ENCODE measurements at places on chromosomes 6 and 20. TPM values are rescaled to one million over a fixed set of nuclear protein-coding genes. Genes with fewer than 3 reads are reported as not detected.

- no peak for DNase-seq
Measured at GRCh38 chr6:82331031-82331773, 32.4 kb upstream of the TPBG start.

DNA sequence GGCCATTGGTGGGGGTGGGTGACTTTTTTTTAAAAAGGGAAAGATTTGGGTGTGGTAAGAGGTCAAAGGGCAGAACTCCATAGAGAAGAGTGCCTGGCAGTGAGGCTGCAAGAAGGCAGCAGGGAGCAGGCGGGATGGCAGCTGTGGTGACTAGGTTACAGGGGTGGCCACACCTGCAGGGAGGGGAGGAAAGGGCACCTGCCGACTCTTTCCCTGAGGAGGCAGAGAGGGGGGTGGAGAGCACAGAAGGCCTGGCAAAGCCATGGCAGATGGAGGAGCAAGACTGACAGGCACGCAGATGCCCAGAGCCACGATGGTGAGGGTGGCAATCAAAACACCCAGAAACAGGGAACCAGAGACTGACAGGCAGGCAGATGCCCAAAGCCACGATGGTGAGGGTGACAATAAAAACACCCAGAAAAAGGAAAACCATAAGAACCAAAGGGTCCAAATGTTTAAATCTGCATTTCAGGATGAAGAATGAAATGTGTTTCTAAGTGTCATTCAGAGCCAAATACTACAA lies 19.3 kb downstream of the CST7 start:
- no peak for DNase-seq

GRCh38 chr6:74577619-74578018 lies 628.2 kb downstream of the COL12A1 start:
- no peak for DNase-seq

Gene LGSN
- not detected for total RNA-seq

DNA sequence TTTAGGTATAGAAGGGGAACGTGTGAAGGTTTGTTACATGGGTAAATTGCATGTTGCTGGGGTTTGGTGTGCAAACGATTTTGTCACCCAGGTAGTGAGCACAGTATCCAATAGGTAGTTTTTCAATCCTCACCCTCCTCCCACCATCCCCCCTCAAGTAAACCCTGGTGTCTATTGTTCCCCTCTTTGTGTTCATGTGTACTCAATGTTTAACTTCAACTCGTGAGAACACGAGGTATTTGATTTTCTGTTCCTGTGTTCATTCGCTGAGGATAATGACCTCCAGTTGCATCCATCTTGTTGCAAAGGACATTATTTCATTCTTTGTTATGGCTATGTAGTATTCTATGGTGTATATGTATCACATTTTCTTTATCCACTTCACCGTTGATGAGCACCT lies 11.6 kb upstream of the VNN1 start:
- no peak for DNase-seq

DNA sequence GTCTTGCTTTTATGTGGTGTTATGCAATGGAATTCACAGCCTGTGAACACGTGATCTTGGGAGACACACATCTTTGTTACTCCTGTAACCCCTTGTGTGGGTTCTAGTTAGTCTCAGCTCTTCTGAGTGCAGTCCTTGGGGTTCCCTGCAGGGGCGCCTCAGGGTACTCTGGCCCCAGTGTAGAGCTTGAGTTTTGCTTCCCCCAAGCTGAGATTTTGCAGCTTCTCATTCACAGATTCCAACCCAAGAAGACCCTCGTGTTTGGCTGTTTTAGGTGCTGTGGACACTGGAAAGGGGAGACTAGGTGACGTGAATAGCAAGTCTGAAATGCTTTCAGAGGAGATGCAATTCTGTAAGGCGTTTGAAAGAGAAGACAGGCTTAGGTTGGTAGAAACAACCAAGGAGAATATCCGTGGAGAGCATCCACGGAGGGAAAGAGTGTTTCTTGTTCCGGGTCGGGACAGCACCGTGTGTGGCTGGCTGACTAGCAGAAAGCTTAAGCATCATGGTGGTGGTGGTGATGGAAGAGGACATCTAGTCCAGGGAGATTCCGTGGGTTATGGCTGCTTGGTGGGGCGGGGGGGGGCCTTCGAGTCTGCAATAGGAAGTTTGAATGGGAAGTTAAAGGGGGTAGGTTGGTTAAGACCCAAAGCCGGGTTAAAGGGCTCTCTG lies 30.1 kb downstream of the DUSP22 start:
- DNase-seq = no peak

DNA sequence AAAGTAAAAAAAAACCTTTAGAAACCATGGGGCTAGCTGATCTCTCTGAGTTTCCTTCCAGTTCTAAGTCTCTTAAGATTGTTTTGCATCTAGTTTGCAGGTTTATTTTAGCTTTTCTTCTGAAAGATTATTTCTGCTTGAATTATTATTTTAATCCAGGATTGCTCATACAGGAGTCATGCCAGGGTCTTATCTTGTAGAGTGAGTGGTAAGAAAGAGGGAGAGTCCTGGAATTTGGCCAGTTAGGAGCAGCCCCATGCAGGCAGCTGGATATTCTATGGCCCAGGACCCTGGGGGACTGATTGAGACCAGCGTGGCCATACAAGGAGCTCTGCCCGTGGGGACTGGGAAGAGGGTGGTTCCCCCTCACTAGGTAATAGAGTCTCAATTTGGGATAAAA lies 178.9 kb upstream of the HEY2 start:
- DNase-seq = no peak

Gene OTOR
- not detected for total RNA-seq

Gene CST7
- total RNA-seq = 44.7 TPM

Gene TCP11
- total RNA-seq = not detected

Gene LBP
- total RNA-seq = not detected

Gene TRERF1
- total RNA-seq = 6.5 TPM

Gene FYN
- total RNA-seq = 390 TPM

DNA sequence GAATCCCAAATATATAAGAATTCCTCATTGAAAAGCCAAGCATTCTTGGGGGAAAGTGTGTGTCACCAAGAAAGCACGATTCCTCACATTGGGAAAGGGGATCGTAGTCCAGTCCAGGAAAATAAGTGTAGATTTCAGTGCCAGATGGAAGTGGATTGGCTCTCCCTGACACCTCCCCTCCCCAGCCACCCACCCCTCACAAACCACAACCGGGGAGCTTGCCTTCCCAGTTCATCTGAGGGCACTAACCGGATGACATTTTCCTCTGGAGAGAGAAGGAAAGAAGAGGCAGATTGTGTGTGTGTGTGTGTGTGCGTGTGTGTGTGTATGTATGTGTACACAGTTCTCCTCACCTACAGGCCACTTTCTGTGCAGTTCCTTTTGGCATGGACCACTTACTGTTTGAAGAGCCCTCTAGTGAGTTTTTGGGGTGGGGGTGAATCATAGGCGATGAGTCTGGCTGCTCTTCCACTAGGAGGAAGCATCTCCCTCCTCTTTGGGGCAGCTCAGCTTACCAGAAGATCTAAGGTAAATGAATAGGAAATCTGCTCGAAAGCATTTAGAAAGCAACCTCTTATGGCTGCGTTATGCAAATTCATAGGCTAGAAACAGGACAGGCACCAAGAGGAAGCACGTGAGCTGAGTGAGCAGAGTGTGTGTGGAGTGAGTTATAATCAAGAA lies 20.8 kb downstream of the DAAM2 start:
- no peak for DNase-seq

Gene SLC26A8
- 0.06 TPM for total RNA-seq

Gene PFDN4
- 38.8 TPM for total RNA-seq

DNA sequence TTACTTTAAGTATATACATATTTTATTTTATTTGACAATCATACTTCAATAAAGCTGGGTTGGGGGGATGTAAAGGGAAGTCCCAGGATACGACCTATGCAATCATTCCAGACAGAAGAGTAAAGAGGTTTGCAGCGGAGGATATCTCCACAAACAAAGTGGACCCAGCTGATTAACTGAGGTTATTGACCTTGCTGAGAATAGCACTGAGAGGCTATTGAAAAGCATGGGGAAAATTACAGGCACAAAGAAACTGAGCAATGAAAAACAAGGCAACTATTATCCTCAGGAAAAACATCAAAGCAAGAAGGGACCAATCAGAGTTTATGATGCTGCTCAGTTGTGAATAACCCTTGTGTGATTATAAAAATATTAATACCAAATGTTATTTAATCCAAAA lies 32.6 kb downstream of the SERPINB1 start:
- no peak for DNase-seq

GRCh38 chr20:10557685-10558084 lies 116.1 kb downstream of the JAG1 start:
- no peak for DNase-seq

DNA sequence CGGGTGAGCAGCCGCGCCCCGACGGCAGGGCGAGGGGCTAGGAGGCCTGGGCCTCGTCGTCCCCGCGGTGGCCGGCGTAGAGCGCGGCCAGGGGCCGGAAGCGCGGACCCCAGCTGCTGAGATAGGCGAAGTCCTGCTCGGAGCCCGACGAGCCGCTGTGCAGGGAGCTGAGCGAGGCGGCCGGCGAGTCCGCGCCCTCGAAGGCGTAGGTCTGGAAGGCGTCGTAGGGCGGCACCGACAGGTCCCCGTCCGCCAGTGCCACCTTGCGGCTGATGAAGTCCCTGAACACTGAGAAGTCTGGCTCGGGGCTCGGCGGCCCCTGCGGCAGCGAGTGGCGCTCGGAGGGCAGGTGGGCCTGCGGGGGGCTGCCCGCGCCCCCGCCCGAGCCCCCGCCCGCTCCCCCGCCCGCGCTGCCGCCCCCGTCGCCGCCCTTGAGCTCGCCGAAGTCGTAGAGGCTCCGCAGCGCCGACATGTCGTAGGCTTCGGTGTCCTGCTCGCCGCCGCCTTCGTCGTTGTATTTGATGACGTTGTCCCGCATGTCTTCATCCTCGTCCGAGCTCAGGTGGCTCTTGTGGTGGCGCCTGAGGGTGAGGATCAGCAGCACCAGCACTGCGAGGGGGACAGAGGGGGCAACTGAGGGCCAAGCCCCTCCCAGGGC lies 56.5 kb downstream of the CD40 start:
- peak; percentile 77 for DNase-seq

DNA sequence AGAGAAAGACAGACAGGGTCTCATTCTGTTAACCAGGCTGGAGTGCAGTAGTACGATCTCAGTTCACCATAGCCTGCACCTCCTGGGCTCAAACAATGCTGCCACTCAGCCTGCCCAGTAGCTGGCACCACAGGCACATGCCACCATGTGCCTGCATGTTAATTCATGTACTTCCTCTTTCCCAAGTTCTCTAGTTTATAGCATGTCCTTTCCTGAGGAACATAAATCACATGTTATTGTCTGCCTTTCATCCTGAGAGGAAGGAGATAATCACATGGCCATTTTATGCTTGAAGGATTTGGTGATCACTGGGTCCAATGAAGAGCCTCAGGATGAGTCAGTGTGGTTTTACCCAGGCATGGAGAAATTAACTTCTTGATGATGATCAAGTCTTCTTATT lies 47.9 kb downstream of the COL11A2 start:
- DNase-seq = no peak

DNA sequence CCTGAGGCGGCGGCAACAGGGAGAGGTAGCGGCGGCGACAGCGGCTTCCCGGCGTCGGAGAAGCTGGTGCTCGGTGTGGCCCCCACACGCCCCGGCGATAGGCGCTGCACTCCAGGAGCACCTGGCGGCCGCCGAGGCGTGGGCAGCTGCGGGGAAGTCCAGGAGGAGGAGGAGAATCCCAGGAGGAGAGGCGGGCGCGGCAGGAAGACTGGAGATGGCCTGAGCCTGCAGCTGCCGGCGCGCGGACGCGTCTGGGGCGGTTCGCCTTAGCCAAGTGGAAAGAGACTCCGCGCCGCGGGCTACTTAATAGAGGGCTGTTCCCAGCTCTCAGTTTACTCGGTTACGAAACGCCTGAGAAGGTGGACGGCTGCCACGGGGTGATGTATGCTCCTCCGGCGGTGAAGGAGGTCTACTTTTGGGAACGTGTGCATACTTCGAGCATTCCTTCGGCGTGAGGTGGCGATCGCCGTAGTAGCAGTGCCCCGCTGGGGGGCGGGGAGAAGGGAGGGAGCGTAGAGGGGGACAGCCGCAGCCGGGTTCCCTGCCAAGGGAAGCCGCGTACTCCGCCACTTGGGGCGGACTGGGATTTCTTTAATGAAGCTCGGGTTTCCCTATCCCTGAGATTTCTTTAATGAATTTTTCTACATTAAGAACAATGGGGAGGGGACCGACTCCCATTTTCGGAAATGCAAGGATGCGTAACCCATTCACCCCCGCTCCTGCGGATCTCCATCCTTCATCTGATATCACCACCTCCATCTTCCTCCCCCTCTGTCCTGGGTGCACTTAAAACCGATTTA lies at the start of gene COL12A1:
Gene COL12A1, minus strand, starts transcription at position 278 of the 800 bp plus-strand sequence. CDS start 3,261 bp downstream, outside the sequence.
- DNase-seq = no peak

DNA sequence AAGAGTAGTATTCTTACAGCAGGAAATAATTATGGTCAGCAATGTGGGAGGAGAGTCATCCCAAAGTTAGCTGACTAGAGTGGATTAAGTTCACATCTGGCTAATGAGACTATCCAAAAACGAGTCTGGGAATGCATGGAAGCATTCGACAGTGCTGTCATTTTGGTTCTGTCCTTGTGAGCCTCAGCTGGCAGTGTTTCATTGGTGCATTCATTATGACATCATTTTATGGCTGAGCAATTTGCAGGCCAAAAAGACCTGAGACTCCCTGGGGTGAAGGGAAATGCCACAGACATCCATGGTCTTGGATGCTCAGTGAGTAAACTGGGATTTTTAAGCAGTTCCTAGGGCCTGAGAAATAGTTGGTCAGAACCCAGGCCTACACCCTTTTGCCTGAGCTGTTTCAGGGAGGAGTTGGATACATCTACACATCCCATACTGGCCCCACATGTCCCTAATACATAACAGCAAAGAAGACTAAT lies 196.4 kb upstream of the CCN2 start:
- DNase-seq = no peak

Gene C4A
- 2.2 TPM for total RNA-seq

Gene MLN
- total RNA-seq = not detected

Gene GABRR1
- not detected for total RNA-seq

DNA sequence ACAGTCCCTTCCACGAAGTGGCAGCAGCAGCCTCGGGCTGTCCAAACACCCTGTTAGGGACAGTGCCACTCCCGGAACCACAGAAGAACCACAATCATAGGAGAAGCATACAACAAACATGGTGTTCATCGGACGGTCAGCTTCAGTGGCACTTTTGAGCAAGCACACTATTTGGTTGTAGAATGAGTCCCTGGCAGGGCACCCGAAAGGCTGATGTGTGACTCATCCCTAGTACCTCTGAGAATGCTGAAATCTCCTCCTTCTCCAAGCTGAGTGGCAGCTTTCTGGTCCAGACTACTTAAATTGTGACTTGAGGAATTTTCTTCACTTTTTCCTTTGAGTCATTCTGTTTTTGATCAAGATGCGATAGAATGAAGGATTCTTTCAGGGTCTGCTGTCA lies 282.5 kb downstream of the ESR1 start:
- DNase-seq = no peak

Gene CNR1
- total RNA-seq = not detected

All from activated naive CD8-positive, alpha-beta T cell treated with anti-CD3 and anti-CD28 coated beads for 36 hours (primary cell).